Naive thymus-derived CD8-positive, alpha-beta T cell (primary cell): ENCODE measurements at places on chromosomes 11 and 22.

GRCh38 chr22:29152045-29152953, 53.4 kb upstream of the EMID1 start:
- no peak for DNase-seq

DNA sequence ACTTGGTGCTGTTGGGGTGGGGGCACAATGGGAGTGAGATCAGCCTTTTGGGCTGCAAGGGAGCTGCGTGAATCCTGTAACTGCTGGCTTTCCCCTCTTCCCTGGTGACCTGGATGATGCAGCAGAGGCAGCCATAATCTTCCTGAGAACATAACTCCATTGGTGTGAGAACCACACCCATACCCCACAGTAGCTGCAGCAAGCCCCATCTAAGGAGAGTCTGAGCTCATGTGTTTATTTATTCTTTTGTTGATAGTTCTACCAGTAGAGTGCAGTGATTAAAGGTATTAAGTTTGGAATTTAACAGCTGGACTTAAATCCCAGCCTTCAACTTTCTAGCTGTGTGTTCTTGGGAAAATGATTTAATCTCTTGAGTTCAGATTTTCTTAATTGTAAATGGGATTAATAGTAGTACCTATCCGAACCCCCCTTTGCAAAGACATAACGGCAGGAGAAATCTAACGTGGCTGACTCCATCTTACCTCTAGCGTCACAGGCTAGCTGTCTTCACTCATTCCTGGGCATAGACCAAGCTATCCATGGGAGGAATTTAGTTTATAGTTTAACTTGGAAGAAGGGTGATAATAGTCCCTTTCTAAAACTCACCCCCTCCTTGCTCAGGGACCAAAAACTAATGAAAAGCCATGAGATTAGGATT, 385.0 kb upstream of the DDI1 start:
- DNase-seq: no peak

DNA sequence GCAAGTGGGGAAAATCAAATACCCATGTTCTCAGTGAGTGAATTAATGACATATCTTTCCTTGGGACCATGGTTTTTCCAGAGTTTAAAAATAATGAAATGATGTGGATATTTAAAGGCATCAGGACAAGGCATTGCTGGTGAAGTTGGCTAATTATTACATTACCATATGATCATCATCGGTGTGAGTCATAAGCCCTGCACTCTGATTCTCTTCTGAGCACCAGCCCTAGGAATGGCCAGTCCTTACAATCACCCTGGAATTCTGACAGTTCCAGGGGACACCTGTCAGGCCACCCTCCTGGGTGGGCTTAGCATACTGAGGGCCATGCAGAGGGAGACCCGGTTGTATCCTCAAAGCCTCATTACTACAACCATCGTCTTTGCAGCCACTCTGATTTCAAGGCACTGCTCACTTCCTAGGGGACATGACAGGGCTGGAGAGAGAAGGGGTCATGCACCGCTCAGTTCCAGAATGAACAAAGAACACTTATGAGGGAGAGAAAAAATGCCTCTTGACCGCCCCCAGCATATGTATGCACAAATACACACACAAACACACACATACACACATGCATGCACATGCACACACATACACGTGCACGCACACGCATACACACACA, 365.0 kb downstream of the MIAT start:
- DNase-seq: no peak

DNA sequence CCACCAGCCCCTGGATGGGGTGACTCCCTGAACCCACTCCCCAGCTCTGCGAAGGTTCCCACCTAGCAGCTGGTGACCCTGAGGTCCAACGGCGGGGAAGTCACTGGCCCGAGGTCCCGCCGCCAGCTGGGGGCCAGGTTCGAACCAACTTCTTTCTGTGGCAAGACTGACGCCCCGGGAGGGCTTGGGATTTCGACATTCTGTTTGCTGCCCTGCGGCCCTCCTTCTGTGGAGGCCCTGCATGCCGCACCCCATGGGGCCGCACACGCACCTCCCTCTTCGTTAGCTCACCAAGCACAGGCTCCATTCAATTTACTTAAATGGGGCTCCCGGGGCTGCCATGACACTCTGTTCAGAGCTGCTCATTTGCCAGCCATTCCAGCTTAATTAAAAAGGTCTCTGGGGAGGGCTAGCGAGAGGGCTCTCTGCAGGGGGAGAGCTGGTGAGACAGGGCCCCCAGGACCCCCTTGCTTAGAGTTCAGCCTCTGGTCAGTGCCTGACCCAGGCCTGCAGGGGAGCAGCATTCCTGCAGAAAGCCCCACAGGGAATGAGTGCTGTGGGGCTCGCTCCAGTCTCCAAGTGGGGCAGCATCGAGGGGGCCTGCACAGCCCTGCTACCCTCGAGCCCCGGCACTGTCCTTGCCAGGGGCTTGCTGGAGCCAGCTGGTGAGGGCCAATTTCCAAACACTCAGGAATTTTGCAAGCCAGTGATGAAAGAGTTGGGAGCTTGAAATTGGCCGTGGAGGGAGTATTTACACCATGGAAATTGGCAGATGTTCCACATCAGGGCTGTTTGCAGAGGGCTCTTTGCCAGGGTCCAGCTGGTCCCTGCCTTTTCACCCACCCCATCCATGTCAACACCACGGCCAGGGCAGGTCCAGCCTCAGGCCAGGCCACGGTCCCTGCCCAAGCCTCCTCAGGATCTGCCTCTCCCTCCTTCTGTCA, 80.8 kb downstream of the CACNA1I start:
- no peak for DNase-seq

DNA sequence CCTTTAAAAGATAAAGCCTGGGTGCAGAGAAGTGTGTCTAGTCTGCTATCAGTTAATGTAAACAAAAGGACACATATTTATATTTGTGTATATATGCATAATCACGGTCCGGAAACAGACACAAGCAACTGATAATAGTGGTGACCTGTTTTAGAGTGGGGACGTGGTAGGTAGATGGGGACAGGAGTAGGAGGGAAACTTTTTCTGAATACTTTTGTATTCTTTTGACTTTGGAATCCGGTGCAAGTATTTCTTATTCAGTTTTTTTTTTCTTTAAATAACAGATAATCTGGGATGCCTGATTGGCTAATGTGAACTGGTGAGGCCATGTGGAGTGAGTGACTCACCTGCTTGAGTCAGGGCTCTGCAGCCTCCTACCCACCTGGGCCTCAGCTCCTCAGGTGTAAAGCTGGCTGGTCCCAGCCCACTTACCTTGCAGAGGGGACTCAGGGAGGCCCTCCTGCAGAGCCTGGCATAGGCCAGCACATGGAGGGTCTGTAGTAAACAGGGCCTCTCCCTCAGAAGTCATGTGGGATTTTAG, 15.3 kb downstream of the MICAL2 start:
- DNase-seq: no peak
